Fibroblast of skin of left quadriceps (primary cell): ENCODE measurements at places on chromosomes 16 and 17.

GRCh38 chr16:35559911-35560636 lies 2100.7 kb downstream of the TP53TG3F start:
- DNase-seq = no peak

DNA sequence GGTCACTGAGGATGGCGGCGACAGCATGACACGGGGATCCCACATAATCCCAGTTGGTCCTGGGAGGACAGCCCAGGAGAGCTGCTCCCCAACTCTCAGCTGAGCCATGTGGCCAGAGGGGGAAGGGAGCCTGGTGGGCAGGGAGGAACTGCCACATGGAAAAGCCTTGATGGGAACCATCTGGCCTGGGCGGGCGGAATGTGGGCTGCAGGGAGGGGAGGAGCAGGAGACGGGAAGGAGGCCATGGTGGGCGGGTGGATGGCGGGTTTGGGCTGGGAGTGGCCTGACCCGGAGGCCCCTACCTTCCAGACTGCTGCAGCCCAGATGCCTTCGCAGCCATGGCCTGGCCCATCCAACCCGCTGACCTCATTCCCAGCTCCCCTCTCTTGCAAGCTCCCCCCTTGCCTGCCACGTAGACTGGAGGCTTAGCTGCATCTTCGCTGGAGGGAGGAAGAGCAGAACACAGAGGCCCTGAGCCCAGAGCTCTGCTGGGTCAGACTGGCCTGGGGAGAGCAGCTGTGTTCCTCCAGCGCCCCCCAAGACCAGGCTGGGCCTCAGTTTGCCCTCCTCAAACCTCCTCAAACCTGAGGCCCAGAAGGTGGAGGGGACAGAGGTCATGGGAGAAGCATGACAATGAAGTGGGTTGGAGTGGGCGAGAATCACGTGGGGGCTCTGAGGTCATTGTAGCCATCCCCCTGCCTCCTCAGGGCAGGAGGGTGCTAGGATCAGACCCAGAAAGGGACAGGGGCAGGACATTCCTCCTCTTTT lies 8.2 kb upstream of the COL1A1 start:
- peak; percentile 97 for DNase-seq

- no peak for DNase-seq
Measured at GRCh38 chr17:47281216-47281615, 27.6 kb downstream of the ITGB3 start.

- no peak for DNase-seq
Measured at GRCh38 chr17:41618341-41619035, 5.9 kb downstream of the KRT17 start.

DNA sequence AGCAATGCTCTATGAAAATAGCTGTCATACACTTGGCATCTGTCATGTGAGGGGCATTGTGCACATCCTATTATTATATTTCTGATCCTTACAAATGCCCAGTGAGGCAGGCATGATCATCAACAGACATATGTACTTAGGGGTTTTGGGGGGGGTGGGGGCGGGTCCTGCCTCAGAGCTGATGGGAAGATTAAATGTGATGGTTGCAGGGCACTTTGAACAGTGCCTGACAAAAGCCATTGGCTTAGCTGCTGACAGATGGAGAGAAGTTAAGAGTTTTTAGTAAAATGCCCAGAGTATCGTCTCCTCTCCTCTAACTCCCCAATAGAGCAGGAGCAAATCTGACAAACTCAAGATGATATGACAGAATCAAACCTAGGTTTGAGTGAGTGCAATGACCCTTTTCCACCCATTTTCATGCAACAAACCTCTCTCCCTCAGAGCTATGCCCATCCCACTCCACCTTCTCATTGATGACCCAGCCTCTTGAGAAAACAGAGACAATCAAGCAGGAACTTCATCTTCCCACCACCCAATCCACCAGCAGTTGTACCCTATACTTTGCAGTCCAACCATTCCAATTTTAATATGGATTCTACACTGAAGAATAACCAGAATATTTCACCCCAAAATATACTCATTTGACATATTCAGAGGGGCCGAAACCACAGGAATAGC lies 4.8 kb downstream of the KLHL11 start:
- DNase-seq = no peak

DNA sequence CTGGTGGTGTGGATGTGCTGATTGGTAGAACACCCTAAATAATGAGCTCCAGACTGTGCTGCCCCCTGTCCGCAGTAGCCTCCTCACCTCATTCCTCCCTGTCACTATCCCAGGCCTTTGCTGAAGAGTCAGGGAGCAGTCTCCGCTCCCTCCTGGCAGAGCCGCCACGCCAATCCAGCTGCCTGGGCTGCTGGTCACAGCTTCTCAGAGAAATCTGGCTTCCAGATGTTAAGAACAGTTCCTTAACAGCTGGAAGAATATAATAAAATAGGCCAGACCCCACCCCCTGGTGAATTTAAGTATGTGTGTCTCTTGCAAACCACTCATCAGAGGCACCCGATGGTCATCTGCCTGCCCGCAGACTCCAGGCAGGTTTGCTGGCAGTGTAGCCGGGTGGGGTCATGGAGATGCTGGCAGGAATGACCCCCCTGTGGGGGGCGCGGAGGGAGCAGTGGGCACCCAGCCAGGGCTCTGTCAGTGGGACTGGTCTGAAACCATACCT lies 161.0 kb downstream of the CCDC182 start:
- DNase-seq = no peak
